Adipocyte (in vitro differentiated cells): ENCODE measurements at places on chromosomes 5 and 9.

DNA sequence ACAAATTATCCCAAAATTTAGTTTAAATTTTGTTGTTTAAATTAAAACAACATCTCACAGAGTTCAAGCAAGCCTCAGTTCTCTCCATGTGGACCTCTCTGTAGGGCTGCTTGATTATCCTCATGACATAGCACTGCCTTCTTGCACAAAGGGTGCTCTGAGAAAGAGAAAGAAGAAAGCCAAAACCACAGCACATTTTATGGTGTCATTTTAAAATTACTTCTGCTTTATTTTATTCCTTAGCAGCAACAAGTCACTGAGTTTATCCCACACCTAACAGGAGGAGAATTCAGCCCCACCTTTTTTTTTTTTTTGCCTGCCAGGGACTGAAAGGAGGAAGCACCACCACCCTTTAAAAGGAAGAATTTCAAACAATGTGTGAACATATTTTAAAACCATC, 12.8 kb upstream of the KCNV2 start:
- DNase-seq = no peak

DNA sequence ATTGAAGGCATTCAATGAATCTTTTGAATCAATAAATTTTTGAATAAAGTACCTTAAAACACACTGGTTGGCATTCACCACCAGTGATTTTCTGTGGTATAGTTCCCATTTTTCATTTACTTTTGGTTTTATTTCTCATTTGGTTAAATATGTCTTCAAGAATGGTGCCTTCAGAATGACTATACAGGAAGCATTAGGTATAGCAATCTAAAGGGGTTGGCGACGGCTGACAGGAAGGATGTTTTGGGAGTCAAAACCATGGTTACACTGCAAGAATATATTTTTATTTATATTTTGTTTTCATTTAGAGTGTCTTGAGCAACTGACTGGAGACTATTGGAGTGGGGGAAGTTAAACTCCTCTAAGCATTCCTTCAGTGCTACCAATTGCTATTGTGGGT, 235.7 kb downstream of the HTR1A start:
- DNase-seq = no peak

GRCh38 chr5:1179383-1179715, 22.0 kb upstream of the SLC6A19 start:
- no peak for DNase-seq

GRCh38 chr9:137028263-137029057, 423 bp upstream of the ABCA2 start:
- peak; percentile 90 for DNase-seq

DNA sequence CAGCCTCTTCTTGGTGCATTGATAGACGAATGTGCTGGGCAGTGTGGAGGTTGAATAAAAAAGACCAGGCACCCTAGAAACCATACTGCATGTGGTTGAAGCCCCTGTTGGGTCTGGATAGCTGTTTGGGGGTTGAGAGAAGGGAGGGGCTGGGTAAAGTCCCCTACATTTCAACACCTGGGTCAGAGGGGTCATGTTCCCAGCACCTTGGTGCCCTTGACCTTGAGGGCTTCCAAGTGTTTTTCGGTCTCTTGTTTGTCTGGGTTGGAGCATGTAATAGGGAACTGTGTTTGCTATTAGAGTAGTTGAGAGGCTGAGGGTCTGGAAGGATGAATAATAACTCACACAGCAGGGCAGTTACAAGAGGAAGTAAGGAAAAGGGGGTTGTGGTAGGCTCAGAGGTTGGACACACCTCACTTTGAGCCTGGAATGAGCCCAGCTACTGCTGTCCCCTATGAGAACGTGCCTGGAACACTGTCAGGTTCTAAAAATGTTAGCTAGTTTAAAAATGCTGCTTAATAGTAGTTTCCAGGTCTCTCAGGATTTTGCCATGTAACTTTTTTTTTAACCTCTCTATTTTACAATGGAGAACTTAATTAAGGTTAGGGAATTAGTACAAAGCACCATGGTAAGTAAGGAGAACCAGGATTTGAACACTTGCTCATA, 155.2 kb upstream of the SPRY4 start:
- DNase-seq = no peak

GRCh38 chr9:136185596-136186366, 19.1 kb downstream of the LHX3 start:
- DNase-seq = no peak

GRCh38 chr9:33124751-33125381, 42.3 kb downstream of the B4GALT1 start:
- no peak for DNase-seq

DNA sequence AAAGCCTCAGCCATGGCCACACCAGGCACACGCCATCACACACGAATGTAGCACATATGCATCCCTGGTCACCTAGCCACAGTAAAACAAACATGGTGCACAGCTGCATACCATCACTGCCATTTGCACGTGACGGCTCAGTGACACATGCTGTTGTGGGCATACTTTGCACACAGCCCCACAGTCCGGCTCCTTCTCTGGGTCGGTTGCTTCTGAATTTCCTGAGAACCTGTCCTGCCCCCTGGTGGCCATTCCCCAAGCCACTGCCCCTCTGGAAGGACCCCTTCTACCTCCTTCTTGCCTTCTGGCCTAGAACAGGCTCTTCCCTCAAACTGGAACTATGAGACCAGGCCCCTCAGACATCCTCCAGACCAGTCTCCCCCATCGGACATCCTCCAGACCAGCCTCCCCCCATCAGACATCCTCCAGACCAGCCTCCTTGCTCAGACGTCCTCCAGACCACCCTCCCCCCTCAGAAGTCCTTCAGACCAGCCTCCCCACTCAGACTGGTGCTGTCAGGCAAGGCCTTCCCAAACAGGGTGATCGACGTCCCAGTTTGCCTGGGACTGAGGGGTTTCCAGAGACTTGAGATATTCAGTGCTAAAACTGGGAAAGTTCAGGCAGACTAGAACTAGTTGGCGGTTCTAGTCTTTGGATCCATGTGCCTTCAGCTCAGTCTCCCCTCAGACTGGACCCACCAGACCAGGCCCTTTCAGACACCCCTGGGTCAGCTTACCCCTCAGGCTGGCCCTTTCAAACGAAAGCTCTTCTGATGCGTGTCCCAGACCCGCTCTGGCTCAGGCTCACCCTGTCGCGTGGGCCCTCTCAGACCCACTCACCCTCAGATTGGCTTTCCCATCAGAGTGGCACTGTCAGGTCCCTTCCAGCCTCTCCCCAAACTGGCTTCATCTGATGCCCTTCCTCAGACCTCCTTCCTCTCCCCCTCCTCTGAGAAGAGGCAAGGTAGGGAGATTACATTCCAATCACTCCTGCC, 24.3 kb upstream of the ENHO start:
- peak; percentile 74 for DNase-seq

- no peak for DNase-seq
Observed at GRCh38 chr9:76516350-76516749, 57.4 kb downstream of the GCNT1 start.

- peak; percentile 47 for DNase-seq
Observed at GRCh38 chr5:146878476-146879172, at the start of gene PPP2R2B. PPP2R2B (minus strand) TSS chr5:146878757.

DNA sequence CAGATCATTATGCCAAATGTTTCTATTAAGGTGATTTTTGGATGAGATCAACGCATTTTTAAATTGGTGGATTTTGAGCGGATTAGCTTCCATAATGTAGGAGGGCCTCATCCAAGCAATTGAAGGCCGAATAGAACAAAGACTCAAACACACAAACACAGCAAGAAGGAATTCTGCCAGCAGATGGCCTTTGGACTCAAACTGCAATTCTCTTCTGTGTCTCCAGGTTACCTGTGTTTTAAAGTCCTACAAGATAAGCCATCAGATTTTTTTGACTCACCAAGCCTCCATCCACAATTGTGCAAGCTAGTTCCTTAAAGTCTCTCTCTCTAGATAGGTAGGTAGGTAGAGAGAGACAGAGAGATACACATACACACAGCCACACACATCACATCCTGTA, 25.5 kb downstream of the CDH6 start:
- DNase-seq = no peak

DNA sequence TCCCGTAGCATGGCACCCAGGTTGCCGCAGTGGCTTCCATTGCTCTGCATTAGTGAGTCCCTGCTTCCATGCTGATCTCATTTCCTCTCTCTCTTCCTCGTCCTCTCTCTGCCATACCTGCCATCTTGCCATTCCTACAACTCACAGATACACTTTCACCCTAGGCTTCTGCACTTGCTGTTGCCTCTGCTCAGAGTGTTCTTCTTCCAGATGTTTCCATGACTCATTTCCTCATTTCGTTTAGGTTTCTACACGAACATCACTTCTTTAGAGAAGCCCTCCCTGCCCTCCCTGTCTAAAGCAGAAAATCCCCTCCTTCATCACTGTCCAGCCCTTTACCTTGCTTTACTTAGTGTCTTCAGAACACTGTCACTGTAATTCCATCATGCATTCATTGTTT, 115.2 kb upstream of the WWC1 start:
- no peak for DNase-seq

- peak; percentile 75 for DNase-seq
Observed at GRCh38 chr9:37976714-37977477, 73.0 kb upstream of the SLC25A51 start.

- no peak for DNase-seq
Observed at GRCh38 chr5:149672701-149673476, 57.2 kb upstream of the PPARGC1B start.

DNA sequence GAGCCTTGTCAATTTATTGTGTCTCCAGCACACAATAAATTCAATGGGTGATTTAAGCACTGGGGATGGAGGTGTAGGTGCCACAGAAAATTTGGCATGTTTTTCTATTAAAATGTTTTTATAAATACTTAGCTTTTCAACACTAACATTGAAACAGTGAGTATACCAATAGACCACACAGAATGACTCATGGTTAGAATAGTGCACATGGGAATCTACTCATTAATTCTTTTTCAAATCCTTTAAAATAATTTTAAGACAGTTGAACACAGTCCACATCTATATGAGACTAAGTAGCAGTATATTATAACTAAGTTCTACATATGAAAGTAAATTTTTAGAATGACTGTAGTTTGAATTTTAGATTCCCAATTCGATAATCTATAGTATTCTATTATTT, 67.1 kb downstream of the LNPEP start:
- DNase-seq = no peak

DNA sequence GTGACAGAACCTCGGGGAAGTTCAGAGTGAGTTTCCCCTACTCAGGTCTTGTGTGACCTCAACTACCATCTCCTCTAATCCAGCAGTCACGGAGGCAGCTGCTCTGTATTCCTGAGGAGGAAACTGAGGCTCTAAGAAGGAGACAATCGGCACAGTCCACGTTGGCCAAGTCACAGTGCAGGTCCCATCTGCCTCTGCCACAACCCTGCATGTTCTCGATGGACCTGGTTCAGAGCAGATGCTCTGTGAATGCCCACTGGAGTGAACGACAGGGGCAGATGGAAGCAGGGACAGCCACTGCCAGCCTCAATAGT, 722 bp upstream of the ERGIC1 start:
- DNase-seq = no peak

DNA sequence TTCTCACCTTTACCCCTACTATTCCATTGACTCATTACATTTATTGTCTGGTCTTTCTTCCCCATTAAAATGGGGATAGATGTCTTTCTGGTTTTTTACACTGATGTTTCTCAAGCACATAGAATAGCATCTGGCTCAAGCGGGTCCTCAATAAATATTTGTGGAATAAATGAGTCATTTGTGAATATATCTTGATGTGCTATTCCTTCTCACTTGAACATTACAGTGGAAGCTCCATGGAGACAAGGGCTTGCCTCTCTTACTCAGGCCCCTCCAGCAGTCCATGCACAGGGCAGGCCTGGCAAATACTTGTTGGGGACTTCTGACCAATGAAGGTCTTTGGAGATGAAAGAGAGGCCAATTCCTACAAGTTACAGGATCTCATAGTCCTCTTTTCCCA, 151.7 kb upstream of the TAS2R1 start:
- no peak for DNase-seq

DNA sequence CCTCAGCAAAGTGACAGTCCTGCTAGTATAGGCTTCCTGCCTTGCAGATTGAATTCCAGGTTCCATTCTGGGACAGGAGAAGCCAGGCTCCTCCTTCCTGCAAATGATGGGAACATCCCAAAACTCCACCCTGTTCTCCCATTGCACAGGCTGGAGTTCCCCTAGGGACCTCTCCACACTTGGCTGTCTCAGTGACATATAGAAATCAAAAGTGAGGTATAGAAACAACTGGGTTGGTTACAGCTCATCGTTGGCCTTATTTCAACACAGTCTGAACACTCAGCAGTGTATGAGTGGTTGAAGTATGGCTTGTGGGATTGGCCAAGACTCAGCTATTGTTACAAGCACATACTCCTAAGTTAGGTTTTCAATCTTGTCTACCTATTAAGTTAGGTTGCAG, 157.8 kb upstream of the FTMT start:
- no peak for DNase-seq

DNA sequence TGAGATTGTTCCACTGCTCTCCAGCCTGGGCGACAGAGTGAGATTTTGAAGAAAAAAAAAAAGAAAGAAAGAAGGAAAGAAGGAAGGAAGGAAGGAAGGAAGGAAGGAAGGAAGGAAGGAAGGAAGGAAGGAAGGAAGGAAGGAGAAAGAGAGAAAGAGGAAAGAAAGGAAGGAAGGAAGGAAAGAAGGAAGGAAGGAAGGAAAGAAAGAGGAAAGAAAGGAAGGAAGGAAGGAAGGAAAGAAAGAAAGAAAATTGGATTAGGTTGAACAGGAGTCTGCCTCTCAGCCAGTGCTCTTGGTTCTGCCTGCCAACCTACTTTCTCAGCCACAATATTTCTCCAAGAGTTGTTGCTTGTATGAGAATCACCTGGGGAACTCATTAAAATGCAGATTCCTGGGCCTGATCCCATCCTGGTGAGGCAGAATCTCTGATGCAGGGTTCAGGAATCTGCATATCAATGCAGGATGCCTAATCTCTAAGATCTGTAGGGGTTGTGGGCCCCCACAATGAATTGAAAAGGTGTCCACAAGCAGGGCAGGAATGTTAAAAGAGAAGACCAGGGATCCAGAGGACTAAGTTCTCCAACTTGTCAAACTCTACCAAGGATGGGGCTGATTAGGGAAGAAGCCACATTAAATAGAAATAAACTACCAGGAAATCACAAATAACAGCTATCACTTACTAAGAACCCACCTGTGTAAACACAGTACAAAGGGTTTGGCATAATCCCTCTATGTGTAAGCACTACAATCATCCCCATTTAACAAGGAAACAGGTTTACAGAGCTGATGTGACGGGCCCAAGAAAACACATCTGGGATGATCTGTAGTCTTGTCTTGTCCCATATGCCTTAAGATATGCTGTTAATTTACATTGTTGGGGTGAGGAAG, 23.4 kb upstream of the GALNT10 start:
- DNase-seq = no peak

DNA sequence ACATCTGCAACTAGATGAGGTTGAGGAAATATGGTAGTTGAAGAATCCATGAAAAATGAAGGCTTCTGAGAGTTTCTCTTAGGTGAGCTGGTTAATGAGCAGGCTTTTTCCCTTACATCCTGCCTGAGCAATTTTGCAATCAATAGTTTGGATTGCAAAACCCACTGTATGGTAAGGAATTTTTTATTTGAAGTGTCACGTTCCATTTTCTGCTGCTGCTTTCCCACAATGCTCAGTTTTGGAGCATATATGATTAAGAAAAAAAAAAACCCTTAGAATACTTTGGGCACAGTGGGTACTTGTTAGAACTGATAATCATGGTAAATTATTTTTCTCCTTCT, 144.2 kb downstream of the PCSK1 start:
- peak; percentile 85 for DNase-seq
